Testis (tissue), 5 donors: ENCODE measurements at places on chromosomes 12 and 14. TPM values are rescaled to one million over a fixed set of nuclear protein-coding genes. Genes with fewer than 3 reads are reported as not detected.

DNA sequence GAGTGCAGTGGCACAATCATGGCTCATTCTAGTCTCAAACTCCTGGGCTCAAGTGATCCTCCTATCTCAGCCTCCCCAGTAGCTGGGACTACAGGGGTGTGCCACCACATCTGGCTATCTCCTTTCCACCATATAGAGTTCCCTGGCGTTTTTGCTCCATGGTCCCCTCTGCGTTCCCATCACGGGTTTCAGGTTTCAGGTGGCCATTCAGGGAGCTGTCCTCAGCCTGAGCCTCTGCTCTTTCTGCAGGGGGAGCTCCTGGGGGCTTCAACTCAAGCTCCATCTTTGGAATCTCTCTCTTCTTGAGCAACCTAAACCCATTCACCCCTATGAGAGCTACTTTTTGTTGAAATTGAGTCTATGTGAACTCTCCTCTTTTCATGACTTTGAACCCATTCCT lies 11.6 kb downstream of the SMIM41 start:
- no peaks in the 10 kb centered on the region for H3K36me3 ChIP-seq
- no peak for DNase-seq
- H3K4me3 ChIP-seq = no peak overlapping the region
- no peaks in the 10 kb centered on the region for H3K27me3 ChIP-seq
- peaks cover 4% of the 10 kb centered on the region for H3K4me1 ChIP-seq

ADAMTS20 gene
- total RNA-seq = 1.5 TPM

KRT78 gene
- total RNA-seq = 0.93 TPM

- no peak overlapping the region for H3K27ac ChIP-seq
- H3K27me3 ChIP-seq = no peaks in the 10 kb centered on the region
- no peak overlapping the region for H3K4me3 ChIP-seq
- no peak for DNase-seq
- H3K36me3 ChIP-seq = no peaks in the 10 kb centered on the region
Measured at GRCh38 chr14:29376237-29376636, 551.4 kb downstream of the PRKD1 start.
